ENCODE measurements at places on chromosomes 11 and 22.

- no peak for DNase-seq
Measured at GRCh38 chr11:58786693-58787092, 55.0 kb upstream of the GLYAT start.

DNA sequence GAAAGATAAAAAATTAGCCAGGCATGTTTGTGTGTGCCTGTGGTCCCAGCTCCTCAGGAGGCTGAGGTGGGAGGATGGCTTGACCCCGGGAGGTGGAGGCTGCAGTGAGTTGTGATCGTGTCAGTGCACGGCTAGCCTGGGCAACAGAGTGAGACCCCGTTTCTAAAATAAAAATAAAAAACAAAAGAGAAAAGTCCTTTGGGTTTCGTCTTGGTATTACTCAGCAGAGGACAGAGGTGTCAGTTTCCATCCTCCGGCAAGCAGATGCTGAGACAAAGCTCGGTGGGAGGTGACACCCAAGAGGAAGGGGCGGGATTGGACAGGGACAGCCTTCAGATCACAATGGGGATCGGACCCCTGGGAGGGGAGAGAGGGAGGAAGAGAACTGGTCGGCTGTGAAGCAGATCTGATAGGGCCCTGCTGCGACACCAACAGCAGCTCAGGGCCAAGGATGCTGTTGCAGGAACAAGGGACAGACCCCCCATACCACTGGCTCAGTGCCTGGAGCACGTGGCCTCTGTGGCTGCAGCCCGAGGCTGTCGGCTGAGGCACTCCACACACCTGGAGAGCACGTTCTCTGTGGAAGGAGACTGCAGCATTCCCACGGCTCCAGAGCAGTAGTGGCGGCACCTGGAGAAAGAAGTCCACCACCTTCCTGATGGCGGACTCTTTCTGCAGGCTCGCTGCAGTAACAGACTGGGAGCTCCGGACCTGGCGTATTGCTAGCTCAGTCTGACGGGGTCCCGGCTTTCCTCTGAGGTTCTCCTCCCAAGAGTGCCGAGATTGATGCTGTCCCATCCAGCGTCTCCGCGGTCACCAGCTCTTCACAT, 5.2 kb upstream of the BID start:
- no peak for DNase-seq

DNA sequence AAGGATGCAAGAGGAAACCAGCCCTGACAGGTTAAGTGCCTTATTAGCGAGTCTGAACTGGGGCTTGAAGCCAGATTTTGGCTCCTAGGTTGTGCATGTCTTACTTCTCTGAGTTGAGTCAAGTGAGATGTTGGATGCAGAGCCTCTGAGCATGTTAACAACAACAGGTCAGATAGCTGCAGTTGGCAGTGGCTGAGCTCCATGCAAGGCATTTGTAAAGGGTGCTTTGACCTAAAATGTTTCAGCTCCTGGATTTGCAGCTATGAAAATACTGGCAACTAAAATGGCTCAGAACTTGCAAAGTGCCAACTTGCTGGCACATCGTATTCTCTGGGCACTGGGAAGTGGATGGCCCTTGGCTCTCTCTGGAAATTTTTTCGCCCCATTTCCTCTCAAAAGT, 16.4 kb upstream of the CSRP3 start:
- no peak for DNase-seq

DNA sequence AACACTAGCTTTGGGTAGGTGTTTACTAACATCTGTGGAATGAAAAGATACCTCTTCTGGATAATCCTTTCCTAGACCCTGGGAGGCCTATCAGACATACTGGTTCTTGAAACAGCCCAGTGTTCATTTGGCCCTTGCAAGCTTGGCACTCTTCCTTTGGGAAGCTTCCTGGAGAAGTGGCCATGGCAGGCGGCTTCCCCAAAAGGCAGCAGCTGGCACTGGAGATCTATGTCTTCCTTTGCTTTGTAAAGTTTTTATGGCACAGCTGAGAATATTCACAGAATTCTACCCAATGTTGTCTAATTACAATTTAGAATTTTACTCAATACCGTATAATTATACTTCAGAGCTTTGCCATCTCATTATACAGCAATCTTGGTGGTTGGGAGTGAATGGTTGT, 199.2 kb upstream of the C11orf87 start:
- no peak for DNase-seq

GRCh38 chr11:117417856-117418255, 90.2 kb downstream of the CEP164 start:
- DNase-seq, result no peak

DNA sequence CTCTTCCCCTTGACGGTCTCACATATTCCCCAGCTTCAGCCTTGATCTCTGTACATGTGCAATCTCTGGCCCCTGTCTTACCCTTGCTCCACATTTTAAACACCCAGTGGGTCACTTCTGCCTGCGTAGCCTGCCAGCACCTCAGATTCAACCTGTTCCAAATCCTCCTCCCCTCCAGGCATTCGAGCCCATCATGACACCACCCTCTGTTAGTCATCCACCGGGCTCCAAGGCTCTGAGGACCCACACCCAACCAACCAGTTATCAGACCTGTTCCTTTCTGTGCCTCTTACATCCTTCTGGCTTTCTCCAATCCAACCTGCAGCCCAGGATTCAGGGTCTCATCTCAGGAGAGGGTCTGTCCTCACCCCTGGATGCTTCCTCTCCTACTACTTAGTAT, 119.8 kb upstream of the TBCEL start:
- peak; percentile 49 for DNase-seq

- no peak for DNase-seq
Measured at GRCh38 chr11:45654231-45655011, 11.0 kb downstream of the CHST1 start.

DNA sequence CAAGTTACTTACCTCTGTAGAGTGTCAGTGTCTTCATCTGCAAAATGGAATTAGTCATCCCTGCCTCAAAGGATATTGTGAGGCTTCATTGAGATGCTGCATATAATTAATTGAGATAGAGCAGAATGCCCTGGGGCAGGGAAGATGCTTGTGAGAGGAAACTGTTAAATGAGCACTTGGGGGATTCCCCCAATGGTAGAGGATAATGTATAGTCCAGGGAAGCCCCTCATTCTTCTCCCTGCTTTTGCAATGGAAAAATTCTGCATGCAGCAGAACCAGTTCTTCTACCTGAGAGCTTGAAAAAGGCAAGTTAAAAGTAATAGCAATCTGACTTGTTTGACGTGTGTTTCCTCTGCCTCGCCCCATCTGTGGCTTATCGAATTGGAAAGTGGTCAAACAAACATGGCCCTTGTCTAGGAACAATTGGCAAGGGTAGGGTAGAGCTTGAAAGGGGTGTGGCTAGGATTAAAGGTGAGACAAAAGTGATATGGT, 90.9 kb downstream of the NAV2 start:
- DNase-seq, result no peak

DNA sequence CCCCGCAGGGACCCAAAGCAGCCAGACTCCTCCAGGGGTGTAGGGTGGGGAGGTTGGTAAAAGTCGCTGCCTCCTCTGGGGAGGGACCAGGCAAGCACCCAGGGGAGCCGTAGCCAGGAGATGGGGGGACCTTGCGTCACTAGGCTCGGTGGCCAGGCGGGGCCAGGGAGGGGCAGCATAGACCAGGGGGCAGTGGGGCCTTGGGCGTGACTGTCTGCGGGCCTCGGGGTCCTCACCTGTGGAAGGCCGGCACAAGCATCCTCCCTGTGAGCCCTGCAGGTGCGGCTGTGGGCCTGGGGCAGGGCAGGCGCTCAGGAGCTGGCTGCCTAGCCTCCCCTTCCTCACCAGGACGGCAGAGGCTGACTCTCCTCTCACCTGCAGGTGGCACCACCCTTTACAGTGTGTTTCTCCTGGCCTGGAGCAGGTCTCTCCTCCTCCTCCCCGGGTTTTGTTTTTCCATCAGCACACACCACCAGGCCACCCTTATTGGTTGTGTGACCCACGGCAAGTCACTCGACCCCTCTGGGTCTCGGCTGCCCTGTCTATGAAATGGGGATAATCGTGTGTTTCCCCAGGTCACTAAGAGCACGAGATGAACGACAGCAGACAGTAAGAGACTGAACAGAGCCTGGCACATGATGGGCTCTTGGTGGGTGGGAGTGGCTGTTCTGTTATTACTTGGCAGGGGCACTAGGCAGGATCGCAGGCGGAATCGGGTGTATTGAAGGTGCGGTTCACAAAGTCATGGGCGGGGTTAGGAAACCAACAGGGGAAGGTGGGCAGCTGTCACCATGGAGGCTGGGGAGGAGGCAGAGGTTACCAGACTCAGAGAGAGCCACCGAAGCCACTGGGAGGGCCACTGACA, 52.7 kb downstream of the FLRT1 start:
- no peak for DNase-seq

- no peak for DNase-seq
Measured at GRCh38 chr22:27474711-27475547, 326.6 kb downstream of the MN1 start.

DNA sequence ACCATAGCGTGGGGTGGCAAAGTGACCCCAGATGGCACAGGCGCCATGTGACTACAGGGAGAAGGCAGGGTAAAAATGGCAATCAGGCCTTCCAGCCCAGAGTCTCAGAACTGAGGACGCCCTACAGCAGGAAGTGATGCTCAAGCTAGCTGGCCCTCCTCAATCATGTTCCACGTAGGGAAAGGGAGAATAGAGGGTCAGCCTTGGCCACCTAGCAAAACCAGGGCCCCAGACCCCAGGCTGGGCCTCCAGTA, 978 bp upstream of the ANKRD13D start:
- peak; percentile 96 for DNase-seq

DNA sequence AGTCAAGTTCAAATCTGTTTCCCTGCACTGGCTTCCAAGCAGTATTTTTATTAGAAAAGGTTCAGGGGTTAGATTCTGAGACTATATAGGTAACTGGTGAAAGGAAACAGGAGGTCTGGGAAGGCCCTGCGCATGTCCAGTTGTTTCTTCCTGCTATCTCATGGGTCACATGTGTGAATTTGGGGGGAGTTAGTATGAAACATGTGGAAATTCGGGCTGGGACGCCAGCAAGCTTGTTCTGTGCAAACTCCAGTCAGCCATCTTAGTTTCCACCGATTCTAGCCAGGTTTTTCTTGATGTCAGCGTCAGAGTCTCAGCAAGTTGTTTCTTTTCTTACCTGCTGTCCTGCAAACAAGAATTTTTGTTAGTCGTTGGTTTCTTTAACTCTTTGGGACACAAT, 46.8 kb downstream of the NNMT start:
- no peak for DNase-seq

GRCh38 chr11:22752908-22753310, 76.7 kb downstream of the SVIP start:
- DNase-seq, result peak; percentile 89

DNA sequence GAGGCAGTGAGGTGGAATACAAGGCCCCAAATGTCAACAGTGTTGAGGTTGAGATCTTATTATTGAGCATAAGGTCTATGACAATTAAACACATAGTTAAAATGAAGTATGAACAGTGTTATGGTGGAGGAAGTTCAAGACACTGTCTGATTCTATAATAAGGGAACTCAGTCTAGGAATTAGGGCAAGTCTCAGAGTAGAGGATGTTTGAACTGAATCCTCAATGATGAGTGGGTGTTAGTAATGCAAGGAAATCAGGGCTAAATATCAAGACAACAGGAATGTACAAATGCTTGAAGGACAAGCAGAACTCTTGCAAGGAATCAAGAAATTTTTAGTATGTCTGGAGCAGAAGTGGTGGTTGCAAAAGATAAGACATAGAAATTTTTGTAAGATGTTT, 53.0 kb downstream of the CWC15 start:
- DNase-seq, result no peak

GRCh38 chr22:30614879-30615278, 7.9 kb downstream of the TCN2 start:
- DNase-seq, result no peak

GRCh38 chr11:113725913-113726312, 19.8 kb upstream of the TMPRSS5 start:
- no peak for DNase-seq

DNA sequence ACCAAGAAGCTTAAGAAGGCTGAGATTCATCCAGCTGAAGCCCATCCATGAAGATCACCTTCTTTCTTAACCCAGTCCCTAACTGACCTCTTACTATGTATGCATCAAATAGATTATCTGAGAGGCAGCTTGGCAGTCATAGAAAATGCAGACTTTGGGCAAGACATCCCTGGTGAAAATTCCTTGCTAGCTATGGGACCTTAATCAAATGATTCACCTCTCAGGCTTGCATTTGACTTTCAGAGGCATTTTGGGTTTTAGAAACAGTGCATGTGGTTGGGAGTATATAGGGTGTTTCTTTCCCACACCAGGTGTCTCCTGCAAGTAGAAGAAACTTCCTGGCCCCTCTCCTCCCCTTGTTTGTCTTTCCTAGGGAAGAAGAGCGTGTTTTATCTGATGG, 188.5 kb upstream of the ISX start:
- no peak for DNase-seq

- no peak for DNase-seq
Measured at GRCh38 chr11:32451808-32452207, 16.5 kb upstream of the WT1 start.

DNA sequence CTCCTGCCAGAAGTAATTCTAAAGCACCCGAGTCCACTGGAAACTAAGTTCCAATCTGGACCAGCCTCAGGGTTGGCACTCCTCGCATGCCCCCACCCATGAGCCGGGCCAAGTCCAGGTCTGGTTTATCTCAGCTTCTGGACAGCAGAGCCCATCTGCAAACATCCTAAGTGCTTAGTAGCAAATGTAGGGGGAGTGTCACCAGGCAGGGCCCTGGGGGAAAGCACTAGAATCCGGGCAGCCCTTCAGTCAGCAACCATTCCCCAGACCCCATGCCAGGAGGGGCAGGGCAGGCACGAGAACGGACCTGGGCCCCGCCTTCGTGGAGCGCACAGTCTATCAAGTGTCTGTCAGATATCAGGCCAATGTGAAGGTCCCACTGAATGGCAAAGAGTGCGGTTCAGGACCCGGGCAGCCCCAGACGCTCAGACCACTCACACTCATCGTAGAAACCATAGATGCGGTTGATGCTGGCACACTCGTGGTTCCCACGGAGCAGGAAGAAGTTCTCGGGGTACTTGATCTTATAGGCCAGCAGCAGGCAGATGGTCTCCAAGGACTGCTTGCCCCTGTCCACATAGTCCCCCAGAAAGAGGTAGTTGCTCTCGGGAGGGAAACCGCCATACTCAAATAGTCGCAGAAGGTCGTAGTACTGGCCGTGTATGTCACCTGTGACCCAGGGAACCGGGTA, 1.3 kb downstream of the PPP1CA start:
- DNase-seq, result no peak

GRCh38 chr11:104968355-104968855, at the start of gene CASP4:
Gene CASP4 (minus strand): TSS chr11:104968574. CDS start chr11:104968525, 49 bp downstream.
- DNase-seq, result peak; percentile 99

- DNase-seq, result no peak
Measured at GRCh38 chr11:61812736-61813411, 3.9 kb downstream of the FADS1 start.

- DNase-seq, result no peak
Measured at GRCh38 chr11:790721-791564, 1.1 kb upstream of the CEND1 start.

- DNase-seq, result no peak
Measured at GRCh38 chr11:103486604-103487003, 377.4 kb downstream of the DYNC2H1 start.

- DNase-seq, result no peak
Measured at GRCh38 chr11:134332189-134332631, 422 bp downstream of the GLB1L2 start.
